ENCODE measurements at places on chromosomes 2 and 18.

- DNase-seq, result no peak
Measured at GRCh38 chr2:144523596-144524117, 3.7 kb upstream of the ZEB2 start.

GRCh38 chr2:64654063-64654811, 524 bp upstream of the SERTAD2 start:
- DNase-seq, result peak; percentile 89

- no peak for DNase-seq
Measured at GRCh38 chr18:59456657-59457056, 97.6 kb upstream of the LMAN1 start.

DNA sequence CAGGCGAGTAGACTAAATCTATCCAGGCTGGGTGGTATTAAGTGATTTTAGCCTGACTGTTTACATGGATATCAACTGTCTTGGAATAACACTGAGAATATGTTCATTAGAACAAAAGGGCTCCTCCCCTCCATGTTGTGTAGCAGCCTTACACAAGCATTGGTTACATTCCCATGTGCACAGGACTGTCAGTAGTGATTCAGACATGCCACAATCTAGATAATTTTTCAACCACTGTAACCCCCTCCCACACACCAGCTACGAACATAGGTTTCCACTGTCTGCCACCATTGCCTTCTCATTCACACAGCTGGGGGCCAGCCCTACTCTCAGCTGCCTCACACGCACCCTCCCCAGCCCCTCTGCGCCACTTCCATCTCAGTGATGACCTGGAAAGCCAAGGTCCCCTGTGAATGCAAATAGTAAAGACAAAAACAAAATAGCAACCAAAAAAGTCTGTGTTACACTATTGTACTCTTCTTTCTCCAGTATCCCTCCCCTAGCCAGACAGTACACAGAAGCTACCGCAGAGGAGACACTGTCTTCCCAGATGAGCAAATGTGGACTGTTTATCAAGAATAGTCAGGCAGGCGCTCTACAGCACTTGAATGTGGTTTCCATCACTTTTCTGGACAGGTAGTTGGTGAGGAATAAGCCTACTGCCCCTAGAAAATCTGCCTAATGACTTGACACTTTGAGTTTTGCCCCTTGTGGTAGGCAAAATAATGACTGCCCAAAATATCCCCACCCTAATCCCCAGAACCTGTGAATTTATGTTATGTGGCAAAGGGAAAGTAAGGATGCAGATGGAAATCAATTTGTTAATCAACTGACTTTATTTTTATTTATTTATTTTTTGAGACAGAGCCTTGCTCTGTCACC, 27.9 kb upstream of the TYMS start:
- no peak for DNase-seq

DNA sequence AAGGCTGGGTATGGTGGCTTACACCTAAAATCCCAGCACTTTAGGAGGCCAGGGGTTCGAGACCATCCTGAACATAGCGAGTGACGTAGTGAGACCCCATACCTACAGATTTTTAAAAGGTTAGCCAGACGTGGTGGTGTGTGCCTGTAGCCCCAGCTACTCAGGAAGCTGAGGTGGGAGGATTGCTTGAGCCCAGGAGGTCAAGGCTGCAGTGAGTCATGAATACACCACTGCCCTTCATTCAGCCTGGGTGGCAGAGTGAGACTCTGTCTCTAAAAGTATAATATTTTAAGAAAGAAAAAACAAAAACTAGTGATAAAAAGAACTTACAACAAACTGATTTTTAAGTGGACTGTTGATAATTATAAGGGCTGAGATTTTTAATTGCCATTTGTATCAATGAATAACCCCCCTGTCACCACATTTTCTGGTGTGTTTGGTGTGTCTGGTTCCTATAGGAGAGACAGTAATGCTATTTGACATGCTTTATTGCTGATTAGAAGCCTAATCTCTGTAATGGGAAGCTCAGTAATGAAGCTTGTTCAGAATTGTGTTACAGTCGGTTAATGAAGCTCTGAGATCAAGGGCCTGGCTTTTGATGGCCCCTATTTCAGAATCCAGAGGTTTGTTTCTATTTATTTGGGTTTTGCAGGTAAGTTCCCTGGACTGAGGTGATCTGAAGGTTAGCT, 147.0 kb downstream of the NEDD4L start:
- DNase-seq, result no peak

GRCh38 chr2:127208313-127208712, 11.8 kb downstream of the CYP27C1 start:
- DNase-seq, result peak; percentile 40

GRCh38 chr2:237629739-237630138, 2.4 kb downstream of the LRRFIP1 start:
- DNase-seq, result no peak

GRCh38 chr2:84631047-84631446, 114.7 kb downstream of the DNAH6 start:
- DNase-seq, result peak; percentile 50

DNA sequence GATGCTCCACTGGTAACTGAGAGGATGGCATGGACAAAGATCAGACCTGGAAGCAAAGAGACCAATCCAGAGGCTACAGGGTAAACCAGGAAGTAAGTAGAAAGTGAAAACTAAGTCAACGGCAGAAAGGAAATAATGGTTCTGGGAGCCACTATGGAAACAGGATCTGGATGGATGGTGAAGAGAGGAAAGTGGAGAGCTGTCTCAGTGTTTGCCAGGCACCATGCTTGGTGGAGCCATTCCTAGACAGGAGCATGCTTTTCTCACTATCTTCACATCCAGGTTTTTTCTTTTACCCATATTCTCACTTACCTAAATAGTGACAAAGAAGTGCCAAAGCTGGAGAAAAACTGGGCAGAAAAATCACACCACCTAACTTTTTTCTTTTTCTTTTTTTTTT, 22.2 kb downstream of the ZNF521 start:
- no peak for DNase-seq

DNA sequence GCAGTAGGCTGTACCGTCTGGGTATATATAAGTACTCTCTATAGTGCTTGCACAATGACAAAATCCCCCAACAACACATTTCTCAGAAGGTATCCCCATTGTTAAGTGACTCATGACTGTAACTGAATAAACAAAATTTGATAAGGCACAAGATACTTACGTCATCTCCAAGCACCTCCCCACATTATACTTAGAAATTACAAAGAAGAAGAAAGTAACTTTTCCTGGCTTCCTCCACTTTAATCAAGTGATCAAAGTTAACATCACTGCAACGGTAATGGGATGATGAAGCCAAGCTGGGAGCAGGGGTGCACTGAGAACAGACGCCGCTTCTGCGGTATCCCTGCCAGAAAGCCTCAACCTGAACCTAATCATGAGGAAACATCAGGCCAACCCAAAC, 9.7 kb downstream of the TNS1 start:
- DNase-seq, result no peak

DNA sequence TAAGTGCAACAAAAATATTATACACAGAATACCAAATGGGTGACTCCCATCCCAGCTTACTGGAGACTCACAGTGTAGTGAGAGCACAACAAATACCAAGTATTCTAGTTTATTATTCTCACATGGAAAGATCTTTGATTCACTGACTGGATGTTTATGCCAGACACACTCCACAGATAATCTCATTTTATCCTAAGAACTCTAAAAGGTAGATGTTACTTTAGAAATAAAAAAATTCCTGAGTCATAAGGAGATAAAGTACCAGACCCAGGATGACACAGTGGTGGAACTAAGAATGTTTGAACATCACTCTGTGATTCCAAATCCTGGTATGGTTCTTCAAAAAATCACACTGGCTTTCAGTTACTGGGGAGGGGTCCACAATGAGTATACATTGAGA, 136.2 kb downstream of the CDH2 start:
- DNase-seq, result no peak

- DNase-seq, result no peak
Measured at GRCh38 chr2:122145856-122146255, 390.4 kb downstream of the TSN start.

GRCh38 chr2:199962203-199962602, 6.8 kb downstream of the MAIP1 start:
- DNase-seq, result no peak

GRCh38 chr2:72859831-72860262, 27.4 kb upstream of the SPR start:
- DNase-seq, result peak; percentile 86
